T-helper 17 cell (primary cell): ENCODE measurements at places on chromosomes 6 and 20.

DNA sequence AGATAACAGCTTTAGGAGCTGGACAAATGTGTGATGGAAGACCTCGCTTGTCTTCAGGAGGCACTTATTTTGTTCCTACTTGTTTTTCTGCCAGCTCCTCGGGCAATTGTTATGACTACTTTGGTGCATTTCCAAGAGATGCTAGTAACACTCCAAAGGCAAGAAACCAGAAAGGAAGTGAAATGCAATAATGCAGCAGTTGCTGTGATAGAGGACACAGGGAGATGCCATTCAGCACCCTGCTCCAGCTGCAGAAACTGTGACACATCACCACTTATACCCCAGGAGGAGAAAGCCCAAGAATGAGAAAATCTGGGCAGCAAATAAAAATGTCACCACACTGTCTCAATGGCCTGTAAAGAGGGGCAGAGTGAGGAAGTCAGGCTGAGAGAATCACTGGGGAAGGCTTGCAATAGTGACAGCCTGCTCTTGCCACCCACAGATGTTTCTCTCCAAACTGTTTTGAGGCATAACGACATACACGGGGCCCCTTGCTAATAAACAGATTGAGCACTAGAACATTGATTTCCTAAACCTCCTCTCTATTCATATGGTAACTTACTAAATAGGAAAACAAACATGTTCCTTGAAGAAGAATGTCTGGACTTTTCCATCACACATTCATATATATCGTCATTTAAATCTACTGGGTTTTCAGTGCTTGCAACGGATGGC is 231.0 kb upstream of the PRND start:
- DNase-seq = no peak

DNA sequence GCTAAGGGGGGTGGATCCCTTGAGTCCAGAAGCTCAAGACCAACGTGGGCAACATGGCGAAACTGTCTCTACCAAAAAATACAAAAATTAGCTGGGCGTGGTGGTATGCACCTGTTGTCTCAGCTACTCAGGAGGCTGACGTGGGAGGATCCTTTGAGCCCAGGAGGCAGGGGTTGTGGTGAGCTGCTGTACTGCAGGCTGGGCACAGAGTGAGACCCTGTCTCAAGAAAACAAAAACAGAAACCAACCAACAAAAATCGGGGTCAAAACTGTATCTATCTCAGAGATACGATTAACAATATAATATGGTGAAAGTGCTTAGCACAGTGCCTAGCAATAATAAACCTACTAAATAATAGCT is 20.7 kb upstream of the BCAS1 start:
- no peak for DNase-seq

GRCh38 chr6:166293731-166294584 is 14.2 kb downstream of the PRR18 start:
- no peak for DNase-seq

DNA sequence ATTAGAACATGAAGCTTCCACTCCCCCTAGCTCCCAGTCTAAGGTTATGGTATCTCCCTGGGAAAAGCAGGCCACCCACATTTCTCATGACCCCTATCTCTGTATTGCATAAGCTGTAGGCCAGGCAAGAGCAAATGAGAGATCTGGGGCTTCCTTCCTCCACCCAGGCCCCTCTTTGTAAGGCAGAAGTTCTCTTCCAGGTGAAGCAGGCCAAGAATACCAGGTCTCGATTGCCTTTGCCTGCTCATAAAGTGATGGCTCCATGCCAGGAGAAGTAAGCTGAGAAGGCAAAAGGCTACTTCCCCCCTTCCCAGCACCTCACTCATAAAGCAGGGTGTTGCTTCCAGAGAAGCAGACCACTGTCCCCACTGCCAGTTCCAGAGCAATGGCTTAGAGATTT is 144.1 kb upstream of the KCNK16 start:
- no peak for DNase-seq

- no peak for DNase-seq
Measured at GRCh38 chr6:39172377-39172757, 56.9 kb downstream of the KCNK5 start.

DNA sequence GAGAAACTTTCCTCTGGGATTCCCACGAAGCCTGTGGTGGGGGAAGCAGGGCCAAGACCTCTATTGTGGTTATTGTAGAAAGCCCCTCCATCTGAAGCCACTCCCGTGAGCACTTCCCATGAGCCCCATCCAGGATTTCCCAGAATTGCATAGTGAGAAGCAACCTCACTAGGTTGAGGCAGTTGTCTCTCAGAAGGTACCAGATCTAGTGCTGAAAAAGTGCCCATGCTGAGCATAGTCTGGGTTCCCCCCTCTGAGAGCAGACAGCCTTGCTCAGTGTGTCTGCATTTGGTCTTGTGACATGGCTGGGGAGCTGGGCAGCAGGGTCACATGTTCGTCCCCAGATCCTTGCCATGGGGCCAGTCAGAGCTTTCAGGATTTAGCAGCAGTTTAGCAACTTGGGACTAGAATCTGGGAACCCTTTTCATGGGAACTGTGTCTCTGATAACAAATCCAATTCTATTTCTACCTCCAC is 38.6 kb downstream of the SLC9A8 start:
- DNase-seq = no peak

- no peak for DNase-seq
Measured at GRCh38 chr20:62105592-62105991, 16.7 kb upstream of the LSM14B start.

GRCh38 chr20:2871661-2872458 is 1.4 kb upstream of the PTPRA start:
- DNase-seq = peak; percentile 15

- no peak for DNase-seq
Measured at GRCh38 chr6:16494793-16495192, 256.4 kb downstream of the GMPR start.

DNA sequence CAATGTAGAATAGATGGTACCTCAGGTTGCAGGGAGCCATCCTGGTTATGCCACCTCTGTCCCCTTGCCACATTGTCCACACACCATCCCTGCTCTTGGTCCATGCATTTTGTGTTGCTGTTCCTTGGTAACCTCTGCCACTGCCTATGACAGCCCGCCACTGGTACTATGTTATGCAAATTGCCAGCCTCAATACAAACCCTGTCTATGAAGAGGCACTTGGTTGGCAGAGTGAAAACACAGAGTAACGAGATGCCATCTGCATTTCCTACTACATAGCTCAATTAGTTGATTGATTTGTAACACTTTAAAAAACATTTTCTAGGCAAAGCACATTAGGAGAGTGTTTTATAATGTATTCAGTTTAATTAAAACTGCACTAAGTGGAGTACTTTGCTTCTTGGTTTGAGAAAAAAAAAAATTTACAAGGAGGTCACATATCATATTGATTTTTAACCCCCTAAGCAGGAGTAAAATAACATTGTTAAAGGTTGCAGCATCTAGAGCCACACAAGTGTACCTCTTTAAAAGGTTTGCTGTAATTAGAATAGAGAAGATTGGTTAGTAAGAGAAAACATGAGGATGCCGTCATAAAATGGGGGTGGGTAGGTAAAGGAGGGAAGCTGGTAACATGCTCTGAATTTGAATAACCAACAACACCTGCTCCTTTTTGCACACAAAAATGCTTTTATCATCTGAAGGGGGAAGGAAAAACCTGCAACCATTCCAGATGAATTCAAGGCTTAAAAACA is 817.1 kb downstream of the KIF16B start:
- no peak for DNase-seq

DNA sequence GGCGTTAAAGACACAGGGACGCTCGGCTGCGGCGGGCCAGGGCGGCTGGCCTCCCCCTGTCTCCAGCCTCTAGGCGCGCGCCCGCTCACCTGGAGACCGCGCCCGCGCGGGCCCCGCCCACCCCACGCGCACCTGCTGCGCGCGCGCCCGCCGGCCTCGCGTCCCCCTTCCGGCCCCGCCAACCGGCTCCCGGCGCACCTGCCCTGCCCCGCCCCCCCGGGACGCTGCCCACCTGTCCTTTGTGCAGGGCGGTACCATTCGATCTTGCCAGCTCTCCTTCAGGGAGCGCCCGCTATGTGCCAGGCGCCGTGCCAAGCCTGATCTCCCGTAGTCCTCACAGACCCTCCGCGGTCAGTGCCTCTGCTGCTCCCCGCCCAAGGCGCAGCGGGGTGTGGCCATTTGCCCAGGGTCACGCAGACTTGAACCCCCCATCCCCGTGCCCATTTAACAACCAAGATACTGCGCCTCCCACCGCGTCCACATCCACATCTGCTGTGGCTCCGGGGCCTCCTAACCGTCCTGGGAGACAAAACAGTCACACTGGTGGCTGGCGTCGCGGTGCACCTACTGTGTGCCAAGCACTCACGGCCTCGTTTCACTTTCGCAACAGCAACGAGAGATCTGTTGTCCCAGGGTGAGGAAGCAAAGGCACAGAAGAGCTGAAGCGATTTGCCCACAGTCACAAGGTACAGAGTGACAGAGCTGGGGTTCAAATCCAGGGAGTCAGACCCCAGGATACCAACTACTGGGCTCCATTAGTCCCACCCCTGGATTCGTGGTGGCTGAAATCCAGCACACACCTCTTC is 48.1 kb downstream of the NOL4L start:
- peak; percentile 70 for DNase-seq

GRCh38 chr6:13923527-13924145 is 1.1 kb upstream of the RNF182 start:
- DNase-seq = no peak
